ENCODE measurements at places on chromosomes 6 and 20.

- no peak for DNase-seq
These were observed 220.6 kb upstream of the TSHZ2 start for GRCh38 chr20:52751571-52751970.

DNA sequence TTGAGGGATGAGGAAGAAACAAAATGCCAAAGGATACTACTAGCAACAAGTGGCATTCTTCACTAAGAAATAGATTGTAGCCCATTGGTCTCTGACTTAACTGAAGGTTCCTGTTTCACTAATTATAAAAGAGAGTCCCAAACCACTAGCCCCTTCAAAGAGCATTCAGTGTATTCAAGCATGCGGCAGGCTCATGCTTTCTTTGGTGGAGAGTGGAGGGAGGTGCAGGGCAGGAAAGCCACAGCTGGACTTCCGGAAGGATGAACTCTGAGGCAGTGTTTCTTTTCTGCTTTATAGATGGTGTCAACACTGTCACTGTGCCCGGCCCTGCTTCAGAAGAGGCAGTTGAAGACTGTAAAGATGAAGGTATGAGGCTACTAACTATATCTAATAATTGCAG, 636.1 kb downstream of the KIF16B start:
- DNase-seq, result no peak

GRCh38 chr6:11317885-11318771, 85.7 kb upstream of the NEDD9 start:
- DNase-seq, result no peak

DNA sequence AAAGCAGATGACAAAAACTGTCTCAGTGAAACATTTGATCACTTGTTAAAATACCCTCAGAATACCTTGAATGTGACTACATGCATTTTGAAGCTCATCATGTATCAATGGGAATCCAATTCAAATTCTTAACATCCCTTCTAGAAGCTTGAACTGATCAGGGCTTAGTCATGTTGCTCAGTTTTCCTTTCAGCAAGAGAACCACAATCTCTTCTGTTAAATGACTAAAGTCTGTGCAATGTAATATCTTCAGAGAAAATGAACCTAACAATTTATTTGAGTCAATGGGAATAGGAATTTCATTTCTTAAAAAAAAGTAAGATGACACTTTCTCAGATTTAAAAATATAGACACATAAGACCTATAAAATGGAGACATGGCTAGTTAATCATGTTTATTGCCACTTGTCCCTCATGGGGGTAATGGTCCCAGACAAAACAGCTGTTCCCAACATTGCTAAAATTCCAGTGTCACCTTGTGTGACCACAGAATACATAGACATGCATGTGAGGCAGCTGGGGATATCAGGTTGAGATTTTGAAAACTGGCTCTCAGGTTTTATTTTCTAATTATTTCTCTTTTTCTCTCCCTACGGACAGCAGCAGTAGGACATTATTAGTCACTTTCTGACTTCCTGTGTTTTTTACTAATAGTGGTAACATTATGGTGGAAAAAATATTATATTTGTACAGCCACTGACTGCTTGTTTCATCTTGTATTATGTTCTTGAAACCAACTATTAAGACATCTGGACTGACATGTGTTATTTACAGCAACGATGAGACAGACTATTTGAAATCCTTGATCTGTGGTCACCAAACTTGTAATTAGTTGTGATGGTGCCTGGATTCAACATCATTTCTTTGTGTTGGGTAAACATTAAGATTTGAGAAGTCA, 192.5 kb downstream of the COL9A1 start:
- no peak for DNase-seq

GRCh38 chr6:1527073-1527457, 82.7 kb upstream of the FOXC1 start:
- DNase-seq, result no peak

- DNase-seq, result no peak
These were observed 359.2 kb downstream of the CDKAL1 start for GRCh38 chr6:20893412-20893811.

GRCh38 chr6:82364087-82365015, 734 bp downstream of the TPBG start:
- no peak for DNase-seq

- DNase-seq, result no peak
These were observed 20.1 kb downstream of the TRIM27 start for GRCh38 chr6:28903686-28904085.

GRCh38 chr6:37913210-37913609, 93.7 kb downstream of the ZFAND3 start:
- DNase-seq, result no peak

GRCh38 chr6:167487749-167488664, 163.1 kb downstream of the TTLL2 start:
- DNase-seq, result no peak

GRCh38 chr6:28648035-28648877, 122.6 kb downstream of the GPX5 start:
- no peak for DNase-seq

DNA sequence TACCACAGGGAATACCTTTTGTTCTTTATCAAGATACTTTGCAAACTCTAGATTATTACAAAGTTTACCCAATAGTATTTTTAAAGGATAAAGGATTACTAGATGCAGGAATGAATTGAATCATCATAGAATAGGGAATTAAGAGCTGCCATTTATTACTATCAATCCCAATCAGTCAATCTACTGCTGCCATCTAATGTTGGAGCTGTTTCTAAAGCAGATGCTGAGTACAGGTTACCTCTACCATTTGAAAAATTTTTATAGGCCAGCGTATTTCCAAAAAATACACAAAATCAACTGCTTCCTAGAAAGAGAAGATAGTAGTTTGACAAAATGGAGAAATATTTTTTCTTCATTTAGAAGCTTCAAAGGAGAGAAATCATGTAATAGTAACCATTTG, 520.4 kb downstream of the ADGRB3 start:
- no peak for DNase-seq

DNA sequence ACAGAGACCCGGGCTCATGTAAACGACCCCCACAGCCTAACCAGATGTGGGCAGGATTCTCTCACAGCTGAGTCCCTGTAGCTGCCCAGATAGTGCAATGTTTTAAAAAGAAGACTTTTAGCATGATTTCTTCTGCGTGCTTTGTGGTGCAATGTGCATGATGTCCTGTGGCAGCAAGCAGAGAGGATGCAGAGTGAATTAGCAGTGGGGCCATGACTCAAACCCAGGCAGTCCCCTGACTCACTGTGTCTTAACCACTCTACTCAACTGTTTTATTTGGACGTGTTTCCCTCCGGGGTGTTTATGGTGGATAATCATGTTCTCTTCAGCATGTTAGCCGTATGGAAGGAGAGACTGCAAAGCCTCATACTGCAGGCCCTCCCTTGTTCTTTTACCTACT, 247.9 kb downstream of the SLC24A3 start:
- DNase-seq, result no peak

Data from activated gamma-delta T cell (primary cell).